Stimulated activated CD8-positive, alpha-beta memory T cell treated with anti-CD3 and anti-CD28 coated beads, Interleukin-7, amount 100 ng/mL, for 1 hour (primary cell): ENCODE measurements at places on chromosomes 1 and 21.

DNA sequence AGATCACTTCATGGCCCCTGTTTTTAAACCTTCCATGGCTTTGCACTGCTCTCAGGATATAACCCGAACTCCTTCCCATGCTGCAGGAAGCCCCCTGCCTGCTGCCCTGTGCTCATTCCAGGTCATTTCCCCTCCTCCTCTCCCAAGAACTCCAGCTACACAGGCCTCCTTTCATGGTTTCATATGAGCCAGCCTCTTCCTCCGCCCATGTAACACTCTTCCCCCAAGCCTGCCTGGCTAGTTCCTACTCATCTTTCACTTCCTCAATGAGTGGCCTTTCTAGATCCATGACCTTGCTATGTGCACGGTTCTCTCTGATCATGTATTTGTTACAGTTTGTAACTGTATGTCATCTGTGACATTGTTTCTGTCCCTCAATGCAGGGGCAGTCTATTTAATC is 3.1 kb upstream of the NCF2 start:
- DNase-seq = no peak

DNA sequence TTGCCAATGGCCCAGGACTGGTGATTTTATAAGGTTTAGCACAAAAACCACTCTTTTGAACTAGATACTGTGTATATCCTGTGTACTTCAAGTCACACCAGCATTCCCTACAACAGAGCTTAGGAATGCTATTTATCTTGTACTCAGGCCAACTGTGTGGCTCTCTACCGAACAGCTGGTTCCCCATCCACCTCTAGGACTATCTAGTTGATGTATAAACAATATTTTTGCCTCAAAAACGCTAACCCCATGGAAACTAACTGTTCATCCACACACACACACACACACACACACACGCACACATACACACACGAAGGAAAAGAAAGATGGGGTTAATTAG is 28.7 kb upstream of the SLC45A3 start:
- no peak for DNase-seq

DNA sequence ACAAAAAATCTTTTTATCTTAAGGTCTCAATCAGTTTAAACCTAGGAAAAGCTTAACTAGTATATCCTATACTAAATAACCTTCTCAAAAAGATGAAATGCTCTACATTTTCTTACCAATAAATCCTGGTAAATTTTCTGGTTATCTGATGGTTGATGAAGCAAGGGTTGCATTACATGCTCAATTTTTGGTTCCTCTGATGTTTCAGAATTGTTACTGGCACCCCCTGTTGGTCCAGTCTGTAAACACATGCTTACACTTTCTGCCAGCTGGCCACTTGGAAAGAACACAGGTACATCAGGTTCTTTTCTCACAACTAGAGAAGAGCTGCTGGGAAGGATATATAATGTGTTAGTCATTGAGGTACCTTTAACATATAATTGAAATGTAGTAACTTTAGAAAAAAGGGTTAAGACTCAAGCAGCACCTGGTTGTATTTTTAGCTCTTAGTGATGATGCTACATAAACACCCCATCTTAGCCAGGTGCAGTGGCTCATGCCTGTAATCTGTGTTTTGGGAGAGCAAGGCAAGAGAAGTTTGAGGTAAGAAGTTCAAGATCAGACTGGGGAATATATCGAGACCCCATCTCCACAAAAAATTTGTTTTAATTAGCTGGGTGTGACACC is 30.9 kb upstream of the TAL1 start:
- no peak for DNase-seq

GRCh38 chr1:54977533-54978297 is 2.7 kb upstream of the TMEM61 start:
- no peak for DNase-seq

GRCh38 chr1:241271427-241271826 is 85.6 kb downstream of the RGS7 start:
- DNase-seq = no peak

DNA sequence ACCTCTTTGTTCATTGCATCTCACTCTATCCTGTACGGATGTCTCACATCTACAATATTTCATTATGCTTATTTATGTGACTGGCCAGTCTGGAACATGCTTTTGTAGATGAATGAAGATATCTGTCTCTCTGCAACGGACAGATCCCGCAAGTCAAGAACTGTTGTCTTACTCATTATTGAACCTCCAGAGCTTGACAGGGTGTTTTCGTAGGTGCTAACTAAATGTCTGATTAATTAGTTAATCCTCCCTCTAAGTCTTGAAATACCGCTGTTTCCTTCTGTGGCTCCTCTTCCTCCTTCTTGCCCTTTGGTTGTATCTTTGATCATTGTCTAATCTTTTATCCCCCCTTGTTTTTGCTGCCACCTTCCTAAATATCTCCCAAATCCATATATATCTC is 3.2 kb upstream of the C1orf162 start:
- no peak for DNase-seq

DNA sequence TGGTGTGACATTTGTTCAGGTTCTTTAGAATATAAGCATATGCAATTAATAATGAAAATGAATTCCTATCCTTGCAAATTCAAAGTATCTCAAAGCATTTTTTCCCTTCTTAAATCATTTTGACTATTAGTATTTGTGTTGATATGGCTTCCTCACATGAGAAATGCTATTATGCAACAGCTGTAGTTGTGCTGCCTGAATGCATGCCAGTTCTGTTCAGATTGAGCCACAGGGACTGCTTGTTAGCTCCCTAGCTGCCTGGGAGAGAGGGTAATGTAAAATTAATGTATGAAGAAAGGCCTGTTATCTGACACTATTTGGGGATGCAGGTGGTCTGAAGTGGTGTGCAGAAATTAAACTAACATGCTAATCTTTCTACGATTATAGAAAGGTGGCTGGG is 45.5 kb downstream of the CACHD1 start:
- no peak for DNase-seq

- no peak for DNase-seq
Measured at GRCh38 chr1:88333086-88333695, 350.9 kb upstream of the PKN2 start.

DNA sequence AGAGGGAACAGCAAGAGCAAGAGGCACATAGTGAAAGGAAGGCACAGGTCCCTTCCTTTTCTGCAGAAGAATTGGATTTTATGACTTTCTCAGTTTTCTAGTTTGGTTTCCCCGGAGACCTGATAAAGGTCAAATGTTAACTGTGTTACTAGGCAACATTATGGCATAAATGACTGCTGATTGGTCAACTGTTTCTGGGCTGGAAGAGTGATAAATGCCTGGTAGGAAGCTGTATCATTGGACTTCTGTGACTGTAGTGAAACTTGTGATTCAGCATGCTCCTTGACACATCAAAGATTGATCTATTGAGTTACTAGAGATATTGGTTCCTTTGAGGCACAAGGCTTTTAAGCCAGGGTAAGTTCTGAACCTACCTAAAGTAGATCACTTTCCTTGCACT is 55.7 kb downstream of the LRRC8C start:
- DNase-seq = no peak

DNA sequence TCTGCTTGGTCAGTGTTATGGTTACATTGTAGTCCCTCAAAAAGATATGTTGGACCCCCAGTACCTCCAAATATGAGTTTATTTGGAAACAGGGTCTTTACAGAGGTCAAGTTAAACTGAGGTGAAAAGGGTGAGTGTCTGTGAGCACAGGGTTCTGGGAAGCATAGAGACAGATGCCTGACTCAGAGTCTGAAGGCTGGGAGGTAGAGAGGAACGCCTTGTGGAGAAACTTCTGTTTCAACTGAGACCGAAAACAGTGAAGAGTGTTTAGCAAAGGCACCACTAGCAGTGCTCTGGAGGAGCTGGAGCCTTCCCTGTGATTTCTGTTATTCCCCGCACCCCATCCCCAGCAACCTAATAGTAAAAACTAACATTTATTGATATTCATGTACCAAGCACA is 65.2 kb upstream of the LRRC8D start:
- DNase-seq = no peak

DNA sequence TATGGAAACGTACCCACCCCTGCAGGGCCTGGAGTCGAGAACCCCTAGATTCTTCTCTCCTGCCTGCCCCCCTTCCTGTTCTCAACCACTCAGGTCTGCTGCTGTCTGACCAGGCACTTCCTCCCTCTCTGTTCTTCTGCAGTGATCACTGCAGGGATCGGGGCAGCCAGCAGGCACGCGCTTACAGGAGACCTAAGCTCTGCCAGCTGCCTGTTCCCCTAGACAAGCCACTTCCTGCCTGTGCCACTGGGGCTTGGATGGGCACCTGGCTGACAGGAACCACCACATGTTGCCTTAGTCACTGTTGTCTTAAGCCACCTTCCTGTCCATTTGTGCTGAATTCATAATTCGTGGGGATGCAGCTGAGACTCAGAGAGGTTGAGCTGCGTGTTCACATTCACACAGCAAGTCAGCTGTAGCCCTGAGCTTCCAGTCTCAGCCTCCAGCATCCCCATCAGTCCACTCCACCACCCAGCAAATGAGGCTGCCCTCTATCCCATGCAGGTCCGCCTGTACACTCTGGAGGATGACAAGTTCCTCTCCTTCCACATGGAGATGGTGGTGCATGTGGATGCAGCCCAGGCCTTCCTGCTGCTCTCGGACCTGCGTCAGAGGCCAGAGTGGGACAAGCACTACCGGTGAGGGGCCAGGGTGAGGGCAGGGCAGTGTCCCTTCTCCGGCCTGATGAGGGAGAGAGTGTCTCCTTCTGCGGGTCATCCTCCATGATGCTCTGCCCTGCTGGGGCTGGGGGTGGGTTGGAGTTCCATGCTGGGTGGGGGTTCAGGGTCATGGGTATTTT is 18.6 kb downstream of the FAM151A start:
- DNase-seq = no peak

DNA sequence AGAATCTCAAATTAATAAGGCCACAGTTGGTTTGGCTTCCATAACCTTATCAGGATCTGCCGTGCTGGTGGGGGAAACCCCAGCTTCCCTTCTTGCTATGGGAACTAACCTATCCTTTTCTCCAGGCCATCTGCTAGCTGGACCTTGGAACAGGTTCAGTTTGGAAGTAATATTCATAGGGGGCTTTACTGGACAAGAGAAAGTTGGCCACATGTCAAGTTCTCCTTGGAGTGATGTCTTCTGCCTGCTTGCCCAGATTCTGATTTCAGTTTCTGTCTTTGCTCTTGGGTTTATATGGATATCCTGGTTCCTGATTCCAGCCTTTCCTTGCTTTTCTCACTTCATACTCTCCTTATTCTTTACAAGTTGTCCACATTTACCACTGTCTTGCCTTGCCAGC is 279.6 kb downstream of the ASTN1 start:
- no peak for DNase-seq

DNA sequence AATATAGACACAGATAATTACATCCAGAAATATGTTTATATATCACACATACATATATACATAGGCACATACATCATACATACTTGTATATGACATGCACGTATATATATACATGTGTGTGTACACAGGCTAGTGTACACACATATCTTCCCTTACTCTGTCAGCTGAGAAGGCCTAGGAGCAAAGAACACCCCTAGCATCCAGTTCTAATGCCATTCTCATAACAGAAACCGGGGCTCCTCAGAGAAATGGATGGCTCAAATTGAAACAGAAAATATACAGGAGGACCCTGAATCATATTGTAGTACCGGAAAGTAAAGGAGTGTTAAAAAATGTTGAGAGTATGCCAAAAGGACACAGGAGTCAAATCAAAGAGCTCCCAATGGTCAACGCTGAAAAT is 19.7 kb upstream of the HYI start:
- no peak for DNase-seq

GRCh38 chr1:204968135-204968534 is 74.9 kb upstream of the CNTN2 start:
- no peak for DNase-seq

DNA sequence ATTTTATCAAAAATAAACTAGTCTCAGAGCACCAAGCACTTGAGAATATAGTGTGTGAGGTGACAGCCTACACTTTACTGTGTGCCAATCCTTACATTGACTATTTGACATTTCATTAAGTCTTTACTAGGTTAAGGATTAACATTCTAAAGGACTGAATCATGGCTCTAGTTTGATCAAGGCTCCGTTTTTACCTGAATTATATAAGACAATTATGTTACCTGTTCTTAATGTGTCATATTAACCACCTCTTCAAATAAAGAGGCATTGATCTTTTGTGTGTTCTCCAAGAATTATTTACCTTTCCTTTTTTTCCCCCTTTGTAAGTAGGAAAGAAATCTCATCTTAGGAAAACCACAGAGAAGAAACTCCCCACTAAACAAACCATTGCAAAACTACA is 189.7 kb downstream of the HS2ST1 start:
- DNase-seq = no peak

- no peak for DNase-seq
Measured at GRCh38 chr1:11331036-11331944, 58.3 kb downstream of the UBIAD1 start.

- no peak for DNase-seq
Measured at GRCh38 chr1:205920861-205921569, 22.2 kb downstream of the SLC26A9 start.

DNA sequence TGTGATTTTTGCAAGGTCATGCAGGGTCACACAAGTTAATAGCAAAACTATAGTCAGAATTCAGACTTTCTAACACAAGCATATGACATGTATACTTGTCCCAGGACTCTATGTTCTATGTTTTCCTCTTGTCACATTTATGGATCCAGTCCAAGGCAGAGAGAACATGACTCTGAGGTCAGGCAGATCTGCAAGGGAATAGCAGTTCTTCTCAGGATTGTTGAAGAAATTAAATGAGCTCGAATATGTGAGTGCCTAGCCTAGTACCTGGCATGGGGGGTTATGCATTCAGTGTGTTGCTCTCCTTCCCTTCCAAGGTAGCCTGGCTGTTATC is 9.5 kb upstream of the RPTN start:
- DNase-seq = no peak

GRCh38 chr1:203860396-203861025 is 888 bp upstream of the SNRPE start:
- DNase-seq = no peak

GRCh38 chr1:227887697-227888403 is 59.9 kb downstream of the WNT9A start:
- DNase-seq = no peak

DNA sequence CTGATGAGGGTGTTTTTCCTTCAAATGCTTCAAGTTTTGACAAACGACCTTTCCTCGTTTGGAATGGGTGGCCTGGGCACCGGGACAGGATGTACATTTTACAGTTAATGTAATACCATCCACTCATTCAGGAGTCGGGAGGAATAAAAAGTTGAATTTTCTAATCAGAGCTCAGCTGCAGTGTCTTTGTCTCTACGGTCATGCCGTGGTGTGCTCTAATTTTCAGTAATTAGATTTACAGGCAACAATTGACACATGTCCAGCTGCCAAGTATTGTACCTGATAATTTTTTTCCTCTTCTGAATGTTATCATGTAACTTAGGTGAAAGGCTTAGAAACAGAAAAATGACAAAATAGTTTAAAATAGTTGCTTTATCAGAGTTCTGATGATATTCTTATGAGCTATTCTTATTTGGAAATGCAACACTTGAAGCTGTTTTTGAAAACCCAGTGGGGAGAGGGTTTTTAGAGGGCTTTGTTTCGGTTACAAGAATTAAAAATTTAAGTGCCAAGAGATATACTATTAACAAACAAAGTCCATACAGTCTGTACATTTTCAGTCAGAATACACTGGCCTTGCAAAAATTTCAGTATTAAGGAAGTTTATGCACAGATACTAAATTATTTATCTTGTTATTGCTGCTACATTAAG is 1.0 kb downstream of the CDKN2C start:
- DNase-seq = no peak

- DNase-seq = no peak
Measured at GRCh38 chr1:4634793-4635406, 19.5 kb upstream of the AJAP1 start.
